ENCODE measurements at places on chromosomes 7 and 10. TPM values are rescaled to one million over a fixed set of nuclear protein-coding genes. Genes with fewer than 3 reads are reported as not detected.

DNA sequence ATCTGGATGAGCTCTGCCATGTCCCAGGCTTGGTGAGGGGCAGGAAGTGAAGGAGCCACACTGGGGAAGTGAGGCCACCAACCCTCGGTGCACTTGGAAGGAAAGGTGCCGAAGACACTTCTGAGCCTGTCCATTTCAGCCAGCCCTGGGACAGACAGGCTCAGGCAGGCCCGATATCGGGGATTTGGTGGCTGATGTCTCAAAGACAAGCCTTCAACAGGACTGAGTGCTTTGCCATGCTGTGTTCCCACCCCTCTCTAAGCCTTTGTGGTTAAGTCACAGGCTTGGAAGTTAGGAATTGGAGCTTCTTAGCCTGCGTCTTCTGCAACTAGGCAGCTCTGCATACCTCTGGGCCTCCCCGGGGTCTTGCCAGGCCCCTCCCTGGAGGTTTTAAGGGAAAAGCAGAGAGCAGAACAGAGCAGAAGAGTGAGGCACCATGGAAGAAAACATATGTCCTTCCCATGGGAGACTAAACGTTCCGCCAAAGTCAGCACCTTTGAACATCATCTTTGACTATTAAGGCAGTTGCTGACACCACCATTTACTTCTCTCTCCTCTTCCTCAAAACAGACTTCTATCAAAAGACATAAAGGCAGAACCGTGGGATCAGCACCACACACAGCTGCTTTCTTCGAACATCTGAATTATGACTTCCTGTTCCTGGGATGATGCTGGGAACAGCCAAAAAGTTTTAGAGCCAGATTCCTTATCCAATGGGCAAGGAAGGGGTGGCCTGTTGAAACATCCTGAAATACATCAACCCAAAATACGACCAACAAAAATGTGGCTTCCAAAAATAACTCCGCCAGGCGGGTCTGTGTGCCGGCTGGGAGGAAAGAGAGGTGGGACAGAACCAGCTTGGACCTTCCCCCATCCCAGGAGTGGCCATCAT lies 71.8 kb downstream of the AFAP1L2 start:
- H3K36me3 ChIP-seq: no peaks in the 10 kb centered on the region
- H3K27me3 ChIP-seq: no peaks in the 10 kb centered on the region
- peaks cover 2% of the 10 kb centered on the region for H3K4me1 ChIP-seq
- no peak overlapping the region for H3K4me3 ChIP-seq
- no peak for DNase-seq
- H3K27ac ChIP-seq: no peak overlapping the region

DNA sequence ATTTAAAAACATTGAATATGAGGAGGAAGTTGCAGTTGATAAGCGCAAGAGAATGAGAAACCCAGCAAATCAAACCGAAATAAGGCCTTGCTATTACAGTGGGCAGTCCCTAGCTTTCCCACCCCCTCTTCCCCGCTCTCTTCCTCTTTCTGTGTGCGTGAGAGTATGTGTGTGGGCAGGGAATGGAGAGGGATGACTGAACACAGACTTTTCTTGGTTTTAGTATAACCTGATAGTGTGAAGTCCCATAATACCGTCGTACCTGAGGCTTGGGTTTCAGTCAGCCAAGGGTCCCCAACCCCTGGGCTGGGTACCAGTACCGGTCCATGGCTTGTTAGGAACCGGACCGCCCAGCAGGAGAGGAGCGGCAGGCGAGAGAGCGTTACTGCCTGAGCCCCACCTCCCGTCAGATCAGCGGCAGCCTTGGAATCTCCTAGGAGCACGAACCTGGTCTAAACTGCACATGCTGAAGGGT lies 255.3 kb downstream of the CELF2 start:
- no peak overlapping the region for H3K4me3 ChIP-seq
- H3K4me1 ChIP-seq: no peaks in the 10 kb centered on the region
- DNase-seq: no peak
- no peak overlapping the region for H3K27ac ChIP-seq
- H3K36me3 ChIP-seq: peaks cover 15% of the 10 kb centered on the region

GRCh38 chr10:132494866-132495630 lies 42.5 kb upstream of the INPP5A start:
- no peaks in the 10 kb centered on the region for H3K4me1 ChIP-seq
- no peaks in the 10 kb centered on the region for H3K36me3 ChIP-seq
- no peak overlapping the region for H3K4me3 ChIP-seq

DNA sequence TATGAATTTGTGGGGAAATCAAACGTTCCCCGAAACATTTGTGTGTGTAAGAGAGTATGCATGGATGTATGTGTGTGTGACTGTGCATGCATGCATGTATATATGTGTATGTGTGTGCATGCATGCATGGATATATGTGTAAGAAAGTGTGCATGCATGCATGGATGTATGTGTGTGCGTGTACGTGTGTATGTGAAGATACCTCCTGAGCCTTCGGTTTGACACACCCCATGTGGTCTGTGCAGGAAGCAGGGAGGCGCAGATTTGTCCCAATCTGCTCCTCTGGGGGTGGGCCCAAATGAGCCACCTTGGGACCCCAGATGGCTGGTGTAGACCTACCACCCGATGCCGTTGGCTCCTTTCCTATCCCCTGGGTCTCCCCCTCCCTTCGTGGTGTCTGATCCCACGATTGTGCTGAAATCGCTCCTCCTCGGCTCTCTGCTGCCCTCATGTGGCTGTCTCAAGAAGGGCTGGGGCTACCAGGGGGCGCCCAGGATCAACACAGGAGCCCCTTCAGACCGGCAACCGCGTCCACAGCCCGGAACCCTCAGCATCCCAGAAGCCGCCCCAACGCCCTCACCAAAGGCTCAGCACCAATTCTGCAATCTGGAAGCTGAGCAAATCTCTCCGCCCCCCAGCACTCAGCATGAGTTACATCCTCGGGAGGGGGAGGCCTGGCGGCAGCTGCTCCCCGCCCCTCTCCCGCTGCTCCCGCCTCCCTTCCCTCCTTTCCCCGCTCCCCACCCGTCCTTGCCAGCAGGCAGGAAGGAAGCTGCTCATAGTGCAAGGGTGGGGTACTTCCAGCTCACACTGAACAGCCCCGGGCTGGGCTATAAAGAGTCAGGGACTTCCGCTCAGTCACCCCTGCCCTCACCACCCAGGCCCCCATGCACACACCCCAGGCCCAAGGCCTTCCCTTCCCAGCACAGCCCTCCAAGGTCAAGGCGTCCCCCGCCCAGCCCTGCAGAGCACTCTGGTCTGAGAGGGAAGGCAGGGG lies 2.3 kb upstream of the NOS3 start:
- DNase-seq: peak; percentile 86
- peaks cover 5% of the 10 kb centered on the region for H3K36me3 ChIP-seq
- peak overlapping the region; percentile 81 for H3K4me3 ChIP-seq
- no peaks in the 10 kb centered on the region for H3K27me3 ChIP-seq

- peaks cover 39% of the 10 kb centered on the region for H3K4me1 ChIP-seq
- DNase-seq: peak; percentile 56
- no peaks in the 10 kb centered on the region for H3K27me3 ChIP-seq
- no peak overlapping the region for H3K4me3 ChIP-seq
- peaks cover 12% of the 10 kb centered on the region for H3K36me3 ChIP-seq
Observed at GRCh38 chr10:113053091-113053490, 103.0 kb downstream of the TCF7L2 start.

GRCh38 chr10:30467651-30468338 lies 33.8 kb downstream of the MAP3K8 start:
- no peak overlapping the region for H3K27ac ChIP-seq
- no peak overlapping the region for H3K4me3 ChIP-seq
- no peaks in the 10 kb centered on the region for H3K36me3 ChIP-seq
- no peaks in the 10 kb centered on the region for H3K4me1 ChIP-seq
- H3K27me3 ChIP-seq: no peaks in the 10 kb centered on the region

DNA sequence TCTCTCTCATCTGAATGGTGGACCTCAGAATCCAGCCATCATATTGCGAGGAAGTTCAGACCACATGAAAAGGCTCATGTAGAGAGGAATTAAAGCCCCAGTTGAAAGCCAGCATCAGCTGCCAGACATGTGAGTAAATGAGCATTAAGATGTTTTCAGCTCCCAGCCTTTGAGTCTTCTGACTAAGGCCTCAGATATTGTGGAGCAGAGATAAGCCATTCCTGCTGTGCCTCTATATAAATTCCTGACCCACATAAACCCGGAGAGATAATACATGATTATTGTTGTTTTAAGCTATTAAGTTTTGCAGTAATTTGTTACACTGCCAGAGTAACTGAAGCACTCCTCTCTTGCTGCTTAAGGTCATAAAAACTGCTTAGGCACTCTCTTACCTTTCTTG lies 14.6 kb downstream of the FAM149B1 start:
- DNase-seq: no peak
- H3K27me3 ChIP-seq: no peaks in the 10 kb centered on the region
- no peak overlapping the region for H3K4me3 ChIP-seq

DNA sequence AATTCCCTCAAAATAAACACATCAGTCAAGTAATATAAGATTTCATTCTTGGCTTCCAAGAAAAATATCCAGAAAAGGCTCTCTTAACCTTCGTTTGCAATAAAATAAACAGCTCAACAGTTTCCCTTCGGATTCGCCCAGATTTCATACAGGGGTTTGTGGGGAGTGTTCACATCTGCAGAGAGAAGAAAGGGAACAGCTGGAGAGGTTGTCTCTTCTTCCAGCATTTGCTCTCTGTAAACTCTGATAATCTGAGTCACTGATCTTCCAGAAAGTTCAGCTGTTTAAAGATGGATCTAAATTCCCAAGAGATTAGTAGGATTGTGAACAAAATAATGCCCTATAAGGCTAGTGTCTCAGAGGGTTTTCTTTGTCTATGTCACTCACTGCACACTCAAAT lies 277.9 kb downstream of the HPSE2 start:
- no peak overlapping the region for H3K4me3 ChIP-seq
- no peaks in the 10 kb centered on the region for H3K27me3 ChIP-seq
- no peaks in the 10 kb centered on the region for H3K36me3 ChIP-seq
- H3K4me1 ChIP-seq: no peaks in the 10 kb centered on the region

- no peak overlapping the region for H3K4me3 ChIP-seq
- no peak for DNase-seq
- H3K36me3 ChIP-seq: peaks cover 4% of the 10 kb centered on the region
- H3K27ac ChIP-seq: no peak overlapping the region
- H3K4me1 ChIP-seq: peaks cover 3% of the 10 kb centered on the region
Observed at GRCh38 chr10:35203745-35204144, 77.1 kb downstream of the CREM start.

DNA sequence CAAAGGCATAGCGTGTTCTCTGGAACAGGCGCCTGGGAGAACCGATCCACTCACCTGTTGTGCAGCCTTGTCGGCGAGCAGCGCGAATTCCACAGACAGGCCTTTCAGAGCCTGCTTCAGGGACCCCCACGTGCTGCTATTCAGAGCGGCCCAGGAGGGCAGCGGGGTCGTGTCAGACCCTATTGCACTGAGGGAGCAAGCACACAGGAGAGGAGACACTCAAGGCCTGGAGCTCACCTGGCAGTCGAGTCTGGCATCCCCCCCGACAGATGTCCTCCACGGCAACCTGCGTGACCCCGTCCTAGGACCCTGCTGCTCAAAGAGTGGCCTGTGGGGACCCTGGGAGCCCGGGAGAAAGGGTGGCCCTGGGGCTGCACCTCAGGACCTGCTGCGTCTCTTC lies 21.1 kb downstream of the NUDT1 start:
- DNase-seq: no peak
- H3K27me3 ChIP-seq: no peaks in the 10 kb centered on the region
- peaks cover 17% of the 10 kb centered on the region for H3K36me3 ChIP-seq

GRCh38 chr7:98802088-98802780 lies 67.6 kb downstream of the TMEM130 start:
- no peak overlapping the region for H3K27ac ChIP-seq
- H3K36me3 ChIP-seq: 0 out of 2 replicates have a peak, but pooled peaks cover 4% of the 10 kb centered on the region
- DNase-seq: peak; percentile 44
- H3K4me1 ChIP-seq: no peaks in the 10 kb centered on the region
- H3K4me3 ChIP-seq: no peak overlapping the region
- no peaks in the 10 kb centered on the region for H3K27me3 ChIP-seq

DNA sequence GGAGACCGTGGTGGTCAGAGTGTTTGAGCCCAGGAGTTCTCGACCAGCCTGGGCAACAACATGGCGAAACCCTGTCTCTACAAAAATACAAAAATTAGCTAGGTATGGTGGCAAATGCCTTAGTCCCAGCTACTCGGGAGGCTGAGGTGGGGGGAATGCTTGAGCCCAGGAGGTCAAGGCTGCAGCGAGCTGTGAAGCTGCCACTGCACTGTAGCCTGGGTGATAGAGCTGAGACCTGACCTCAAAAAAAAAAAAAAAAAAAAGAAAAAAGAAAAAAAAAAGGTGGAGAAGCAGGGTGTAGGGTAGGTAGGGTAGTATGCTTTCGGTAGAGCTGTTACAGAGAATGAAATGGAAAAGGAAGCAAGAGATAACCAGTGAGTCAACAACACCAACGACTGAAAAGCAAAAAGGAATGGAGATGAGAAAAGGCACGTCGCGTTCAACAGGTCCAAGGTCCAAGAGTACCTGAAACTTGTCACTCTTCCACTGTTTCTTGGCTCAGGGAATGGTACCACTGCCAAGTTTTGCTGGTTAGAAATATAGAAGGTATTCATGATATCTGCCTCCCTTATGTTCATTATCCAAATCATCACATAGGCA lies 4.3 kb upstream of the RSBN1L start:
- H3K36me3 ChIP-seq: peaks cover 28% of the 10 kb centered on the region
- no peaks in the 10 kb centered on the region for H3K4me1 ChIP-seq
- no peaks in the 10 kb centered on the region for H3K27me3 ChIP-seq
- DNase-seq: no peak

DNA sequence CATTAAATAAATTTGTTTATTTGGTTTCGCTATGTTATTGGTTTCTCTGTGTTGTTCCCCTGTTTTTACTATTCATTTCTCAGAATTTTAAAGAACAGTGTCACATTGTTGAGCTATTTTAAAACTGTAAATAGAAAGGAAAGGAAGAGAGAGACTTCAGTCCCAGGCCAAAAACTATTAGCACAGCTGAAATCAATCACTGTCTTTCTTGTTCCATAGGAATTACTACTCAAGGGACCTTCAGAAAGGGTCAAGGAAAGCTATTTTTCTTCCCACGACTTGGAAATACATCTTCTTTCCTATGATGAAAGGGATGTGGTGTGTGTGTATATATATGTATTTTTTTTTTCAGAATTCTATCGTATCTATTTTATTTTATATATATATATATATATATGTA lies 29.0 kb upstream of the GNAT3 start:
- DNase-seq: no peak
- no peak overlapping the region for H3K27ac ChIP-seq
- peaks cover 12% of the 10 kb centered on the region for H3K36me3 ChIP-seq
- H3K27me3 ChIP-seq: no peaks in the 10 kb centered on the region
- H3K4me1 ChIP-seq: no peaks in the 10 kb centered on the region

GRCh38 chr7:1959305-1959704 lies 273.4 kb downstream of the MAD1L1 start:
- H3K4me3 ChIP-seq: no peak overlapping the region
- no peak for DNase-seq
- H3K4me1 ChIP-seq: no peaks in the 10 kb centered on the region
- H3K27ac ChIP-seq: no peak overlapping the region
- no peaks in the 10 kb centered on the region for H3K27me3 ChIP-seq
- H3K36me3 ChIP-seq: peaks cover 20% of the 10 kb centered on the region

- no peaks in the 10 kb centered on the region for H3K27me3 ChIP-seq
- no peak overlapping the region for H3K27ac ChIP-seq
- H3K36me3 ChIP-seq: no peaks in the 10 kb centered on the region
Observed at GRCh38 chr10:69910561-69910960, 108.9 kb downstream of the COL13A1 start.

GRCh38 chr10:73969224-73969841 lies 28.6 kb upstream of the VCL start:
- H3K4me1 ChIP-seq: peaks cover 9% of the 10 kb centered on the region
- H3K4me3 ChIP-seq: no peak overlapping the region
- H3K36me3 ChIP-seq: no peaks in the 10 kb centered on the region
- H3K27ac ChIP-seq: no peak overlapping the region

The CFAP69 gene
- total RNA-seq: 2.9 TPM

The TMEM140 gene
- not detected for total RNA-seq

The PAPOLB gene
- total RNA-seq: 0.13 TPM

The ANKRD30A gene
- total RNA-seq: not detected

The KLHDC10 gene
- total RNA-seq: 16.7 TPM

The BAIAP2L1 gene
- total RNA-seq: 25.9 TPM

The HECTD2 gene
- total RNA-seq: 10.9 TPM

The GRID1 gene
- 0.35 TPM for total RNA-seq
